ENCODE measurements at places on chromosomes 3 and 15.

DNA sequence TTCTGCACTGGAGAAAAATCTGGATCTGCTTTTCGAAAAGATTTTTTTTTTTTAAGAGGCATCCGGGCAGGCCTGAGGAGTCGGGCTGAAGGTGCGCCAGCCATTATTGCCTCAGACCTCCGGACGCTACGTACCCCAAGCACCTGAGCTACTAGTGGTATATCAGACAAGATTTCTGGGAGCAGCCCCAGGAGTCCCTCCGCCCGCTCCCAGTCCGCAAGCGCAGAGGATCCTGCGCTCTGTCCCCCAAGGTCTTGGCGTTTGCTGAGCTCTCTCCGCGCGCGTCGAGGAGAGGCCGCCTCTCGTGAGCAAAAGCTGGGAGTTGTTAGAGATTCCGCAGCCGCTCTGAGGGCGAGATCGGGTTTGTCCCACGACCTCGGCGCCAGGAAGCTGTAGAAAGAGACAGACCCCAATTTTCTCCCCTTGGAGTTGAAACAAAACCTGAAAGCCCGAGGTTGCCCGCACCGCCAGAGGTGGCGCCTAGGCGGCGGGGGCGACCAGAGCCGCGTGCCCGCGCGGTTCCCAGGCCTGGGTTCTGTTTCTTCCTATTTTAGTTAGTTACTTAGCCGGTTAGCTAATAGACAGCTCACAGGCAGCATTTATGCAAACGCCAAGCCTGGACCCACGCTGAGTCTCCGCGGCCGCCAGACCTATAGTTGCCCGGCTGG is 72.5 kb upstream of the POLG start:
- peak; percentile 29 for DNase-seq

GRCh38 chr15:79311901-79312553 is 1.1 kb downstream of the TMED3 start:
- no peak for DNase-seq

DNA sequence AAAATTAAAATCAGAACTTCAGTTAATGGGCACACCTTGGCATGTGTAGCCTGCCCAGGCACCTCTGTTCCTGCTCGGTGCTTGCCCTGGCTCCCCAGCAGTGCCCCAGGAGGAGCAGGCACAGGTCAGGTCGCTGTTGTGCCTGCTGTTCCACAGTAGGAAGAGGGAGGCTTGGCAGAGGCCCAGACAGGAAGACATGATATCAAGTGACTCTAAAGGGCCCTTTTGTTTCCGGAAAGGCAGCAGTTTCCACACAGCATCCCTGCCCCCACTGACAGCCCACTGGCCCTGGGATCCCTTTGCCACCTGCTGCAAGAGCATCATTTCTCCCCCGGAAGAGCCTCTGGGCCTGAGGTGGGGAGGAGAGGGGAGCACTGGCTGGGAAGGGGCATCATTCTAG is 40.5 kb upstream of the HES1 start:
- DNase-seq: no peak

- no peak for DNase-seq
These were observed 28.1 kb downstream of the CHST2 start for GRCh38 chr3:143147707-143148106.

DNA sequence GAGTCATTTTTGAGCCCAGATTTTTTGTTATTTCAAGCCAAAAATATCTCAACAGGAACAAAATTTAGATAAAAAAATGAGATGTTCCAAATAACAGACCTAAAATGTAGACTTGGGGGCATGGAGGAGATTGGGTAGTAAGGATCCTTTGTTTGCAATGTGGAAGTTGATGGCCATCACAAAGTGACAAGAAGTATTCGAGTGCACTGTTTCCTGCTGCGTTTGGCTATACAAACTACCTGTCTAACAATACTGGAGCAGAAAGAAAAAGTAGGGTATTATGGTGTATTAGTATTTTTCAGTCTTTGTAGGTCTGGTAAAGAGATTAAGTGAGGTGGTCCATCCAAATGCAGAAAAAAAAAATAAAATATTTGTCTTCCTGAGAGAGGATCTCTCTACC is 284.2 kb downstream of the C3orf38 start:
- no peak for DNase-seq

DNA sequence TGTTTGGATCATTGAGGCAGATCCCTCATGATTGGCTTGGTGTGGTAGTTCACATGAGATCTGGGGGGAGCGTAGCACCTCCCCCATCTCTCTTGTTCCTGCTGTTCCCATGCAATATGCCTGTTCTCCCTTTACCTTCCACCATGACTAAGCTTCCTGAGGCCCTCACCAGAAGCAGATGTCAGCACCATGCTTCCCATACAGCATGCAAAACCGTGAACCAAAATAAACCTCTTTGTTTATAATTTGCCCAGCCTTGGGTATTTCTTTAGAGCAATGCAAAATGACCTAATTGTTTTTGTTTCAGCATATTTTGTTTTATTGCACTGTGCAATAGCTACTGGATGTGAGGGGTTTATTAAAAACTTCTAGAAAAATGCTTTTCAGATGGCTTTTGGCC is 56.6 kb upstream of the CHST2 start:
- no peak for DNase-seq

DNA sequence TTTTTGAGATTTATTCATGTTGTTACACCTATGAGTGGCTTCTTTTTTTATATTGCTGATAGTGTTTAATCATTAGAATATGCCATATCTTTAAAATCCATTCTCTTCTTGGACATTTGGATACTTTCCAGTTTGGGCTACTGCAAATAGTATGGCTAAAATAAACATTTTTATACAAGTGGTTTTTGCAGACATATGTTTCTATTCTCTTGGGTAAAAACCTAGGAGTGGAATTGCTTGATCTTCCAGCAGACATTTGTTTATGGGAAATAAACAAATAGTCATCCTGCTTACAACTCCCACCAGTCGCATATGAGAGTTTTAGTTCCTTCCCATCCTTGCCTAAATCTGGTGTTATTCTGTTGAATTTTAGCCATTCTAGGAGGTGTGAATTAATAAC is 193.1 kb downstream of the ALCAM start:
- DNase-seq: no peak

DNA sequence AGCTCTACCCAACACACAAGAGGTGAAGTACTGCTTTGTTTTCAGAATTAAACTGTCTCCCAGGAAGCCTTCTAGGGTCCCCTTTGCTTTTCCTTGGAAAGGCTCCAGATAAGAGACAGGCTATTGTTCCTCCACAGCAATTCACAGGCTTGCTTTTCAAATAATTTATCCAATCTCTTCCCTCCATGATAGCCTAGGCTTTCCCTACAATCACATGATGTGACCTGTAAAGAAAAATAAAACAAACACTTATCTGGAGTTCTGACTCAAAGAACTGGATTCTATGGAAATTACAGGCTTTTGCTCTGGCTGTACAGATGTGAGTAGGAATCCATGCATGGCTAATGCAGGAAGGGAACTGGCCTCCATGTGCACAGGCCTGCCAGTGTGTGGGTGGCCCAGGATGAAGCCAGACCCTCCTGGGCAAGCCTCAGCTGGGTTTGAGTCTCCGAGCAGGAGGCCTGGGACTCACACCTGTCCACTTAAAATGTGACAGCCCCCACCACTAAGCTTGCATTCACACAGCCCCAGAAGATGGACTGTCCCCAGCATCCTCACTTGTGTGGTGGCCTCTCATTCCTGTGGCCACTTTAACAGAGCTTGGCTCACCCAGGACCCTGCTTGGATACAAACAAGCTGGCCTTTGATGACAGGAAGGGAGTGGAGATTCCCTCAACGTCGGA is 75.8 kb upstream of the LEKR1 start:
- no peak for DNase-seq

- DNase-seq: no peak
These were observed 854.6 kb downstream of the NTRK3 start for GRCh38 chr15:87401973-87402372.

GRCh38 chr3:124209426-124209825 is 217.5 kb upstream of the ROPN1 start:
- no peak for DNase-seq

GRCh38 chr3:49164983-49165720 is 979 bp downstream of the CCDC71 start:
- no peak for DNase-seq

GRCh38 chr3:15011174-15011573 is 53.9 kb downstream of the MRPS25 start:
- DNase-seq: peak; percentile 11

DNA sequence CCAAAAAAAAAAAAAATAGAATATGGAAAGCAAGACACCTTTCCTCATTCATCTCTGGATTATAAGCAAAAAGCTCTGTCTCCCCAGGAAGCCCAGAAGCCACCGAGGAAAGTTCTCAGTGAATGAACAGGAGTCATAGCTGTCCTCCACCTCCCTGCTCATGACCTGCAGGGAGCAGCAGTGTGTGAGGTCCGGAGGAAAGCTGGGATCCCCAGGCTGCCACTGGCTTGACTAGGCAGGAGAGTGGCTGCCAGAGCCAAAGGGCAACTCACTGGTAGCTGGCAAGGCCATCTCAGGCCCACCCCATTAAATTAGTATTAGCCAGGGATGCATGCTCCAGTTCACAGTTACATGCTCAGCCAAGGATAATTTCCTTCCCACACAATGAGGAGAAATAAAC is 191.6 kb upstream of the STT3B start:
- no peak for DNase-seq

DNA sequence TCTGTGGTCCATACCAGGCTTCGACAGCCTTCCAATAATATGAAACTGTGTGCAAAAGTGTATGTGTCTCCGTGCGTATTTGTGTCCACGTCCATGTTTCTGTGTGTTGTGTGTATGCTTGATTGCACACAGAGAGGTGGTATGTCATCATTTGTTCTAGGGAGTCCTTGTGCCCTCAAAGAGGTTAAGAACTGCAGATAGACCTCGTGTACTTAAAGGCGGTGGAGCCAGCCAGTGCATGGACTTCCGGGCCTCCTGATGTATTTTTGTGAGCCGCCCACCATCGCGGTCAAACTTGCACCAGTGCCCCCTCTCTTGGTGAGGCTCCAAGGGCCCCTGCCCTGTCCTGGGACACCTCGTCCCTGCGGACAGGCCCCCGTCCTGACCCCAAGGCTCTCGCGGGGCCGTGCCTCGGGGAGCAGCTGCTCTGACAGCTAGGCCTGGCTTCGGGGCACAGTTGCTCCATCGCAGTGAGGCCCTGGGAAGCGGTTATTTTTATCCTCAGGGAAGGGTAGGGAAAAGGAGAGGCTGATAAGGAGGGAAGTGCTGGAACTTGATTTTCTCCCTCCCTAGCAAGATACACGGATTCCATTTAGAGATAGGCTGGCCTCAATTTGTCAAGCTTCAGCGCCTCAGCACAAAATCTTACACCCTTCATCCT is 1.2 kb upstream of the RYK start:
- DNase-seq: no peak

DNA sequence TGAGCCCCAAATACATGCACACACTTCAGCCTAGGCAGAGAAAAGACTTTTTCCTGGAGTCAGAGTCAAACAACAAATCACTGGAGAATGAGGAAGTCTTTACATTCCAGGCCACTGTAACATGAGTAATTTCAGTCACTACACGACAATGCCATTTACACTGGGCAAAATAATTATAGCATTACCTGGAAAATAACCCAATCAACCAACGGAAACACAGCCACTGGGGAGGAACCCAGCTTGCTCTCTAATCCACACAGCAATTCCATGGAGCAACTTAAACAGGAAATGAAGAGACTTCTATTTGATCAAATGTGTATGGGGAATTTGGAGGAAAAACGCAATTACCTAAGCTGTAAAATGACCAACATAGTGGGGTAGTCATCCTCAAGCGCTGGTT is 15.2 kb downstream of the FSTL1 start:
- no peak for DNase-seq

DNA sequence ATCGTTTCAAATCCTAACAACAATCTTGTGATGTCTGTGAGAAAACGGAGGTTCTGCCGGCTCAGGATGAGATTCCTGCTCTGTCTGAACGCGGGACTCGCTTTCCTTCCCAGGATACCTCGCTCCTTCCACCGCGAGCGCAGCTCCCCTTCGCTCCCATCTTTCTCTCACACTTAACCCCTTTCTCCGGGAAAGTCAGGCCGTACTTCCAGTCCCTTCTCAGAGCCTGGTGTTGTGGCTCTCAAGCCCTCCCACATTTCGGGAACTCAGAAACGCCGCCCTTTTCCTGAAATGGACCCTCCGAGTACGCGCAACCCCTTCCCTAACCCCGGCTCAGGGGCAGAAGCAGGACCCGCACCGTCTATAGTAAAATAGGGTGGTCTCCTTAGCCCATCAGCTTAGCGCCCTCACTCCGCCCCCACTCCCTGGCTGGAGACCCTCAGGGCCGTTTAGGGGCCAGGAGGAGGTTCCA is 378 bp upstream of the FEM1B start:
- DNase-seq: no peak

DNA sequence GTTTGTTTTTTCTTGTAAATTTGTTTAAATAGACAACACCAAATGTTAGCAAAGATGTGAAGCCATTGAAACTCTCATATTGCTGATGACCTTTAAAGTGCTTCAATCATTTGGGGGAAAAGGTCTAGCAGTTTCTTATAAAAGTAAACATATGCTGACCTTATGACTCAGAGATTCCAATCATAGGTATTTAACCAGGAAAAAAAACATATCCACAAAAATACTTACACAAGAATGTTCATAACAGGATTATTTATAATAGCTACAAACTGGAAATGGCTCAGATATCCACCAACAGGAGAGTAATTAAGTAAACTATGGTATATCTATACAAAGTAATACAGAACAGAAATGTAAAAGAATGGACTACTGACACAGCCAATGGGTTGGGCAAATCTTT is 27.1 kb upstream of the RORA start:
- no peak for DNase-seq

- no peak for DNase-seq
These were observed 68.6 kb downstream of the ZNF621 start for GRCh38 chr3:40593351-40593750.

- DNase-seq: no peak
These were observed 41.6 kb downstream of the POLG start for GRCh38 chr15:89293012-89293411.

GRCh38 chr3:112228786-112229185 is 65.2 kb downstream of the SLC9C1 start:
- DNase-seq: no peak

GRCh38 chr3:53030619-53031449 is 15.0 kb downstream of the SFMBT1 start:
- peak; percentile 44 for DNase-seq

GRCh38 chr15:52780172-52780980 is 9.8 kb downstream of the ONECUT1 start:
- peak; percentile 79 for DNase-seq

- DNase-seq: peak; percentile 36
These were observed 11.4 kb downstream of the GPR87 start for GRCh38 chr3:151305060-151305774.

- DNase-seq: no peak
These were observed 42.3 kb upstream of the TMEM87A start for GRCh38 chr15:42315521-42315920.

GRCh38 chr3:167406876-167407492 is 26.9 kb upstream of the ZBBX start:
- peak; percentile 2 for DNase-seq

DNA sequence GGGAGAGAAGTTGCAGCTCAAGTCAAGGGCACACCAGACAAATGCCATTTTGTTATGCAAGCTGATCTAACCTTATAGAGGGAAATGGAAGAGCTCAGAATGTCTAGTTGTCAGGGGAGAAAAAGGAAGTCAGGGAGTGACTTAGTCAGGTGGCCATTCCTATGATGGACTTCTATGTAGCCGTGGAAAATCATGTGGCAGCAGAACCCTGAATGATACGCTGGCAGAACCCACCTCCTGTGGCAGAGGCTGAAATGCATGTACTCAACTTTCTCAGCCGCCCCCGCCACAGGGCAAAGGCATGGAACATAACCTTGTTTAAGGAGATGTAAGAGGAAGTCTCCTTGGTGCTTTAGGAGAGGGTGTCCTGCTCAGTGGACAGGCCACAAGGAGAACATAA is 37.7 kb upstream of the PARL start:
- DNase-seq: no peak

Data from activated T-cell treated with anti-CD3 and anti-CD28 coated beads, Interleukin-2, amount 50 U/mL, for 72 hours (primary cell).